ENCODE measurements at places on chromosomes 3 and 15.

DNA sequence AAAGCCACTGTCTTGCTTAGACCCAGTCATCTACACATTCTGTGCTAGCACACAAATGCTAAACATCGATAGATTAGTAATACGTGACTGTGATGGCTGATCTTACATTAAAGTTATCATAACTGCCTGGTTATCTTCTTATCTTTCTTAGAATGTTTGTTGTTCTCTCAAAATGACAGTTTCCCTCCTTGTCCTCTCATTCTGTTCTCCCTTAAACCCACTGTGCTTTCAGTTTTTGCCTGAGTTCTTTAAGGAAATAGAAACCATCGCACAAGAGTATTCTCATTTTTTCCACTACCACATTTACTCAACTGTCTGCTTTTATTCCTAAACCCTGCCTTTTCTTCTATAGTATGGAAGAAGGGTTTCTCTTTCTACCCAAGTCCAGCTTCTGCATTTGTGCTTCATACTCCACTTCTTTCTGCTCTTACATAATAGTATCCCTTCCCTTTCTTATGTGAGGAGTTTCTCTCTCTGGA is 17.1 kb downstream of the STX19 start:
- DNase-seq, result no peak

- no peak for DNase-seq
Observed at GRCh38 chr3:140710711-140711389, 33.0 kb downstream of the TRIM42 start.

DNA sequence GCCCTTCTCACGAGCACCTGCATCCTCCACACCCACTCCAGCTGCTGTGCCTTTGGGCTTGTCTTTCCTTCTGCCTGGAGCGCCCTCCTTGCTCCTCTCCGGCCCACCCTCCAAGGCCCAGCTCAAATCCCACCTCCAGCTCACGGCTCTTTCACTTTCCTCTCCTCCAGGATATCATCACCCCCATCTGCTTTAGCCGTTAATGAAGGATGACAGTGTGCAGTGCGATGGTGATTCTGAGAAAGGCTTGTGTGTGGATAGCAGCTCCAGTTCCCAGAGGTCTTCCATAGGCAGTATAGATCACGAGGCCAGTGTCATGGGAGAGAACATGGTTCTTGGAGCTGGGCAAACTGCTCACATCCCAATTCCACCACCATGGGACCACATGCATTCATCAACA is 237.4 kb downstream of the TLE3 start:
- no peak for DNase-seq

- no peak for DNase-seq
Observed at GRCh38 chr15:48324949-48325348, 6.3 kb upstream of the DUT start.

GRCh38 chr15:57969355-57969754 is 96.2 kb downstream of the ALDH1A2 start:
- no peak for DNase-seq

GRCh38 chr3:71583566-71584393 is at the start of gene FOXP1:
FOXP1 (minus strand) TSS chr3:71583728; CDS start chr3:71198381, 385,347 bp downstream.
- DNase-seq, result peak; percentile 63

- no peak for DNase-seq
Observed at GRCh38 chr15:78838489-78838888, 27.2 kb upstream of the ADAMTS7 start.

GRCh38 chr3:69715204-69715603 is 24.1 kb upstream of the MITF start:
- no peak for DNase-seq

DNA sequence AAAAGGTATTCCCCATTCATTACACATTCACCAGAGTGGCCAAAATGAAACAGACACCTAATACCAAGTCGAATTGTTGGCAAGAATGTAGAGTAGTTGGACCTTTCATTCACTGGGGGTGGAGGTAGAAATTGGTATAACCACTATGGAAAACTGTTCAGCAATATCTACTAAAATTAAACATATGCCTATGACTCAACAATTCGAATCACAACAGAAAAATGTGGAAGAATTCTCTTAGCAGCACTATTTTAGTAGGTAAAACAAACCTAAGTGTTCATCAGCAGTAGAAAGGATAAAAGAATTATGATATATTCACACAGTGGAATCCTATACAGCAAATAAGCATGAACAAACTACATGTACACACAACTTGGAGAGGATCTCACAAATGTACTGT is 30.6 kb downstream of the POLG start:
- DNase-seq, result no peak

GRCh38 chr15:91216000-91216399 is 115.9 kb downstream of the SV2B start:
- no peak for DNase-seq

DNA sequence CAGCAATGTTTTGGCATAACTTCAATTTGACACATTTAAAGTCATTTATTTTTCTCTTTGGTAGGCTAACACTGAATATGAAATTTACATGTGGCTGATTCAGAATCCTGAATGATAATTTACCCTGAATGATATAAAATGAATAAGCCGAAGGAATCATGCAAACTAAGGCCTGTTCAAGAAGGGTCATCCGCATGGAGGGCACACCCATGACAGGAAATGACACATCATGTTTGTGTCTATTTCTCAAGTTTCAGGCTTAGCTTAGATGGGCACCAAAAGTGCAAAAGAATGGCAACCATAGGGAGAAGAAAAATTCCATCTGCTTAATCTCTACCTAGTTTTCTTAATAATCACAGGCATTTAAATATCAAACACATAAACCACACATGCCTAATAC is 141.5 kb downstream of the DUT start:
- DNase-seq, result no peak

- no peak for DNase-seq
Observed at GRCh38 chr3:176988795-176989194, 208.5 kb downstream of the TBL1XR1 start.

- DNase-seq, result no peak
Observed at GRCh38 chr15:101657968-101658784, 6.0 kb upstream of the TM2D3 start.

GRCh38 chr15:74334127-74334526 is 33.3 kb downstream of the CYP11A1 start:
- DNase-seq, result no peak

GRCh38 chr15:50496692-50497091 is 49.8 kb downstream of the USP50 start:
- DNase-seq, result no peak

DNA sequence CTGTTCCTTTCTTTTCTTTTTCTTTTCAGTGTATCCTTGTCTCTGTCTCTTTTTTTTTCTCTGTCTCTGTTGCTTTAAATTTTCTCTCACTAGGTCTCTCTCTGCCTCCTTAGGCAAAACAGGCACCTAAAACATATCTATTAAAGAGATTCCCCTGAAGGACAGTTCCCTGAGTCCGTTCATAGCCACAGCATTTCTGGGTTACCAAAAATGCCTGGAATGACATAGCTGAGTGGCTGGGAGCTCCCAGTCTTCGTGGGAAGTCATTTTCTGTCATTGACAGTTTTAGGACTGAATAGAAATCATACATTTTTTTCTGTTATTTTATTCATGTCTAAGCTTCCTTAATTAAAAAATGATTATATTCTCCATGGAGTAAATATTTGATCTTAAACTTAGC is 323.8 kb upstream of the AZI2 start:
- DNase-seq, result no peak

DNA sequence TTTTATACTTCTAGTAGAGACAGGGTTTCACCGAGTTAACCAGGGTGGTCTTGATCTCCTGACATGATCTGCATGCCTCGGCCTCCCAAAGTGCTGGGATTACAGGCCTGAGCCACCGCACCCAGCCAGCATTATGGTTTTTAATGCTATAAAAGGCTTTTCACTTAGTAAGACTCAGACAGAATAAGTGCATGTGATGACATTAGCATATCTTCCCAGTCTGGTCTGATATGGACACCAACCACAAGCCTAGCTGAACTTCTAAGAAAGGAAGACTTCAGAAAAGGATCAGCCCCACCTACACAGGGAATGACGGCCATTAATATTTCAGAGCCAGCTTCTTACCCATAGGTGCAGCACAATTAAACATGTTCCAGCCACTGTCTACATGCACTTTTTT is 27.0 kb downstream of the GRK7 start:
- no peak for DNase-seq

- no peak for DNase-seq
Observed at GRCh38 chr15:76972389-76973361, 22.3 kb upstream of the PSTPIP1 start.

- no peak for DNase-seq
Observed at GRCh38 chr3:172148241-172148640, 108.9 kb downstream of the FNDC3B start.

GRCh38 chr3:89171687-89172545 is 64.5 kb downstream of the EPHA3 start:
- DNase-seq, result no peak

DNA sequence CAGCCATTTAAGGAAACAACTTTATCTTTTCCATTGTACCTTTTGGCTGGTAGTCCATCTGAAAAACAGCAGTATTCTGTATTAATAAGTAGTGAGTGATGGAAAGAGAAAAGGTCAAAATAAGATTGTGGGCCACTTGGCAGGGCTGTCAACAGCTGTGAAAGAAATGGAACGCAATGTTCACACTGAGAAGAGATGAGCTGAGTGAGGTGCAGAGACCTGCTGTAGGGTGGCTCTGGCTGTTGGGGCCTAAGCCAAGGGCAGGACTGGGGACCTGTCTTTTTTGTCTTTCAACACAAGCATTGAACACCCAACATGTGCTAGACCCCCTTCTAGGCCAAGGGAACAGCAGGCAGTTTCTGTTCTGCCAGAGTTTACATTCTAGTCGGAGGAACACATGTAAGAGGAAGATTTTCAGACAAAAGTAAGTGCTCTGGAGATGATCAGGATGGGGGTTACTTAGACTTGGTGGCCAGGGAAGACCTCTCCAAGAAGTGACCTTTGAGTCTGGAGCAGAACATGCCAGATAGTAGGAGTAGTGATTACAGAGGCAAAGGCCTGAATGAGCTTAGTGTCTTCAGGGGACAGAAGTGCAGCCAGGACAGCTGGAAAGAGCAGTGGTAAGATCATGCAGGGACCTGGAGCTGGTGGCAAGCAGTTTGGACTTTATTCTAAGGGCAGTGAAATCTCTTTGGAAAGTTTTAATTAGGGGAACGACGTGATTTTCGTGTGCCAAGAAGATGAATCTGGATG is 29.6 kb downstream of the TSEN2 start:
- no peak for DNase-seq

GRCh38 chr3:15326037-15326436 is 6.3 kb downstream of the SH3BP5 start:
- DNase-seq, result no peak

DNA sequence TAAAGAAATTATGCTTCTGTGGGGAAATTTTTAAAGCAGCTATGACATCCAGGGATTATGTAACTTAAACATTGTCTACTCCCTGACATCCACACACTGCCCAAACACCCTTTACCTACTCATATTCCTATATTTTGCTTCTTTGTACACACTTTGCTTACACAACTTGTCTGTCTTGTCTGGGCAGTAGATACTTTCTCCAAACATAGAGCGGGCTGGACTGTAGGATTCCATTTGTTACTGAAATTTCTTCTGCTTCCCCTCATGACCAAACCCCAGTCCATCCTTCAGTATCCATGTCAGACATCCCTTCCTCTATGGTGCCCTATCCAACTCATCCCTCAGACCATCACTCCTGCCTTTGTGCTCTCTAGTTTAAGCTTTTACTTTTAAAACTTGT is 19.9 kb downstream of the NCEH1 start:
- DNase-seq, result no peak

DNA sequence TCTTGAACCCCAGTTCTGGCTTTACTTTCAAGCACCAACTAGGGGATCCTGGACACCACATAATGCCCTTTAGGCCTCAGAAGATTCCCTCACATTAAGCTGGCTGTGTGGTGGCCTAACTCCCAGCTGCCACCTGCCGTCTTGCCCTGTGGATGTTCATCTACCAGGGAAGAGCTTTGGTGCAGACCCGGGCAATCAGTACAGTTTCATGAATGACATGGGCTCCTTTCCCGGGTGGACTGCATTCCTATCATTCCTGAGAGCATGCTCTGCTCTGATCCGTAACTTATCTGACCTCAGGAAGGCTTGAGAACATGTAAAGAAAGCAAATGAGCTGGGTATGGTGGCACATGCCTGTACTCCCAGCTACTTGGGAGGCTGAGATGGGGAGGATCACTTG is 50.0 kb upstream of the GSK3B start:
- DNase-seq, result no peak

DNA sequence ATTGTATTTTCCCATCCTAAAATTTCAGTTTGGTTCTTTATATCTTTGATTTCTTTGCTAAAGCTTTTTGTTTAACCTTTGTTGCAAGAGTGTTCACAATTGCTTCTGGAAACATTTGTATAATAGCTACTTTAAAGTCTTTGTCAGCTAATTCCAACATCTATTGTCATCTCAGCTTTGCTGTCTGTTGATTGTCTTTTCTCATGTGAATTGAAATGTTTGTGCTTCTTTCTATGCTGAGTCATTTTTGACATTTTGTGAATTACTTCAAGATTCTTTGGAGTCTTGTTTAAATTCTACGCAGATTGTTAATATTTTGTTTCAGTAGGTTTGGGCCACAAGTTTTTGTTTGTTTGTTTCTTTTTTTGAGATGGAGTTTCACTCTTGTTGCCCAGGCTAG is 73.2 kb downstream of the SUCNR1 start:
- no peak for DNase-seq

- DNase-seq, result no peak
Observed at GRCh38 chr3:112633191-112633590, 7.8 kb downstream of the CCDC80 start.

GRCh38 chr15:81394603-81395002 is 20.6 kb upstream of the TMC3 start:
- no peak for DNase-seq

DNA sequence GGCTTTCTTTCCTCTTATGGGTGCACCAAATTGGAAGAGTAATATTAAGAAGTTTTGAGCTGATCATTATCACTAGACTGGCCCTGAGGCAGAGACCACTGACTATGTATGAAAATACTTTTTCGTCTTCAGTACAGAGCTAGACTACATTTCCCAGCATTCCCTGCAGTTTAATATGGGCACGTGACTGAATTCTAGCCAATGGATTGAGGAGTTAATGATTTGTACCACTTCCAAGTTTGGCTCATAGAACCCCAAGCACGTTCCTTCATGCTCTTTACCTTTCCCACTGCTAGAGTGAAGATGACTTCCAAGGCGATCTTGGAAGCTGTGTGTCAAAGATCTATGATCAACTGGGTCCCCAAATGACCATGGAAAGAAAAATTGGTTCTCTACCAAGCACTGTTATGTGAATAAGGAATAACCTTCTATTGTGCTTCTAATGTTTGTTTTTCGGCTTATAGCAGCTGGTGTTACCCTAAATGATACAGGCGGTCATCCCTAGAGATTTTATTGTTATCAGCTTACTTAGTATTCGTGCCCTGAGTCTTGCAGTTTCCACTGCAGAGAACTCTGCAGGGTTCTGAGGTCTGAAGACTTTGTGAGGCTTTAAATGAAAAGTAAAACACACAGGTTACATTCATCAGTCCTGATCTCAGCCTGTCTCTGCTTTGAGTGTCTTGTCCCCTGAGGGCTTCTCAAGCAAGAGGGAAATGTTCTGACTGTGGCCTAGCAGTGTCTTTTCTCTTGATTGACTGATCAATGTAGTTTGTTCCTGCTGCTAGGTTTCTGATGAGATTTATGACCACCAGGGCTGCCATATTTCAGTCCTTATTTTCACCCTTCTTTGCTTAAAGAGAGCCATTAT is 486.8 kb downstream of the PDCD6IP start:
- DNase-seq, result no peak

GRCh38 chr3:119220198-119220597 is 20.5 kb downstream of the B4GALT4 start:
- DNase-seq, result no peak

Data from stimulated activated CD4-positive, alpha-beta T cell treated with anti-CD3 and anti-CD28 coated beads, Interleukin-4, amount 100 ng/mL, for 4 hours (primary cell).